ENCODE measurements at places on chromosomes 6 and 20.

- no peak for DNase-seq
Measured at GRCh38 chr6:4942673-4943009, 61.2 kb downstream of the RPP40 start.

GRCh38 chr20:50066161-50066834, 46.7 kb downstream of the UBE2V1 start:
- no peak for DNase-seq

DNA sequence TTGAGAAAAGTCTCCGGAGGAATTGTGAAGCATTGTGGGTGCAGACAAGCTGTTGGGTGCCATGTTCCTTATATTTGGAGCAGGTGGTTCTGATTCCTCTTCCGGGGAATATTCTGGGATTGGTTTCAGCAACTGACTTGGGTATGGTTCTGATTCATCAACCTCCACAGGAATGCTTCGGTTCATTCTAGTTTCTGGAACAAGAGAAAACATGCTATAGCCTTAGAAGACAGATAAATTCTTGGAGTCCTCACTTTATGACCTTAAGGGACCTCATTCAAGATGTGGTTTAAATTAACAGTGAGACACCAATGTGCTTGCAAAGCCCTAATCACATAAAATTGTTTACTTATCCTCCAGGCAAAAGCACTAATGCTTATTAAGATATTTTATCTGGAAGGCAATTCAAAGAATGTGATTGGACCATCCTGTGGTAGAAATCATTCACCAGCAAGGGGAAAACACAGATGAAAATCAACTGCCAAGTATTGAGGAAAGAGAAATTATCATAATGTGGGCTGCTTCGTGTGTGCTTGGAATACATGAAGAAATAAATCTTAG, 13.7 kb downstream of the TRAF3IP2 start:
- no peak for DNase-seq

DNA sequence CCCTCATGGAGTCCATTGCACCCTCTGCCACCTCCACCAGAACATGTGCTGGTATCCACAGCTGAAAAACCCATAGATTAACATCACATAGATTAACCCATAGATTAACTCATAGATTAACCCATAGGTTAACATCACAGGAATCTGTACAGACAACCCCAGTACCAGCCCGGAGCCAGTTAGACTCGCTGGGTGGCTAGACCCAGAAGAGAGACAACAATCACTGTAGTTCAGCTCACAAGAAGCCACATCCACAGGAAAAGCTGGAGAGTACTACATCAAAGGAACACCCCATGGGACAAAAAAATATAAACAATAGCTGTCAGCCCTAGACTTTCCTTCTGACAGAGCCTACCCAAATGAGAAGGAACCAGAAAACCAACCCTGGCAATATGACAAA, 25.1 kb downstream of the SERPINB9 start:
- no peak for DNase-seq

- no peak for DNase-seq
Measured at GRCh38 chr6:132365281-132365907, 35.9 kb downstream of the MOXD1 start.

GRCh38 chr20:48709058-48709691, 118.6 kb downstream of the PREX1 start:
- no peak for DNase-seq

DNA sequence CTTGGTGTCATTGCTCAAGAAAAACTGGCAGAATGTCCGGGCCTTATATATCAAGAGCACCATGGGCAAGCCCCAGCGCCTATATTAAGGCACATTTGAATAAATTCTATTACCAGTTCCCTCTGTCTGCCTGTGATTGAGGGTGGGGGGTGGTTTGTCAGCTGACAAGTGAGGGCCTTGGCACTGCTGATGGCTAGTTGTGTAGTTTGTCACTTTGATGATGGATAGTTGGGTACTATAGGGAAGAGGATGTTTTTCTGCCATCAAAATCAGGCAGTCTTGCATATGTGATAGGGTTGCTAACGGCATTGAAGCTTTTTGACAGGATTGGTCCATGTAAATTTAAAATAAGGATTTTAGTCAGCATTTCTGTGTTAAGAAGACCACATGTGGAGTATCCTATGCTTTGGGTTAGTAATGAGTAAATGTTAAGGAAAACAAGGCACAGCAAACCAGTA, 2.5 kb downstream of the RPL10A start:
- no peak for DNase-seq

DNA sequence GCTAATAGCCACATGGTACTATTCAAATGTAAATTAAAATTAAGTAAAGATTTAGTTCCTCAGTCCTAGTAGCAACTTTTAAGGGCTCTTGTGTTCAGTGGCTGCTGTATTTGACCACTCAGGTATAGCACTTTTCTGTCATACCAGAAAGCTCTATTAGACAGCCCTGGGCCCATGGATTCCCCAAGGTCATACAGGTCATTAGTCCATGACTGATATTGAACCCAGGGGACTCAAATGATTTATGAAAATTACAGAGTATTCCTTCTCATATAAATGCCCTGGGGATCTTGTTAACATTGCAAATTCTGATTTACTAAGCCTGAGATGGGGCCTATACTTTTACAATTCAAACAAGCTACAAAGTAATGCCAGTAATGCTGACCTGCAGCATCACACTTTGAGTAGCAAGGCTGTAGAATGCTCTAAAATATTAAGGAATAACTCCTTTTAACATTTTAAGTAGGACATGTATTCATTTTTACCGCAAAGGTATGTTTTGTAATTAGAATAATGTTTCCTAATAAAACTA, 29.6 kb downstream of the RNF217 start:
- no peak for DNase-seq

DNA sequence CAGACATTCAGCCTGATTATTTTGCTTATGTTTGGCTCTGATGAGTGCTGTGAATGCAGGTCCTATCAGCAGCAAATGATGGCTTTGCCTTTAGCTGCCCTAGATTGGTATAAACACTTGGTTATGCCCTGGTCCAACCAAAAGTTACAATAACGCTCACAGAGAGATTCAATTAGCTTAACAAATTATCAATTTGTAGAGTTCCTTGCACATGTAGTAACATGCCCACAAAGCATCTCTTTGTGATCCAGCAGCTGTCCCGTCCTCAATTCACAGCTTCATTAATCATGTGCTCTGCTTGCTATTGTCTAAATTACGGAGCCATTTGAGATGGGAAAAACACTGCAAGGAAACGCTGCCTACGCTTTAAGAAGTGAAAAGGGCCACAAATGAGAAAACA, 457.9 kb downstream of the HDGFL1 start:
- DNase-seq, result no peak

DNA sequence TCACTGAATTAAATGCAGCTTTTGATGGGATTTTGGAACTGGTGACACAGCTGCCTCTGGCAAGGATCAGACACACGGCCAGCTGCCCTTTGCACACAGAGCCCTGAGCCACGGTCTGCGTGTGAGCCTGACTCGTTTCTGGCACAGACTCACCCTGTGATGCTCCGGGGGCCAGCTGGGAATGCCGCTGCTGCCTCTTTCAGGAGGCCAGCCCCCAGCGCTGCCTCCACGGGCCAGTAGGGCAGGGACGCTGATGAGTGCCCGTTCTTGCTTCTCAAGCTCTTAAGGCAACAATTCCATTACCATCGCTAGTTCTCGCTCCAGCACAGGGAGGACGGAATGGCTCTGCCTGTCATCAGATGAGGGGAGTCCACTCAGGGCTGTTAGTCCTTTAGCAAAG, 61.6 kb downstream of the IRF4 start:
- no peak for DNase-seq

DNA sequence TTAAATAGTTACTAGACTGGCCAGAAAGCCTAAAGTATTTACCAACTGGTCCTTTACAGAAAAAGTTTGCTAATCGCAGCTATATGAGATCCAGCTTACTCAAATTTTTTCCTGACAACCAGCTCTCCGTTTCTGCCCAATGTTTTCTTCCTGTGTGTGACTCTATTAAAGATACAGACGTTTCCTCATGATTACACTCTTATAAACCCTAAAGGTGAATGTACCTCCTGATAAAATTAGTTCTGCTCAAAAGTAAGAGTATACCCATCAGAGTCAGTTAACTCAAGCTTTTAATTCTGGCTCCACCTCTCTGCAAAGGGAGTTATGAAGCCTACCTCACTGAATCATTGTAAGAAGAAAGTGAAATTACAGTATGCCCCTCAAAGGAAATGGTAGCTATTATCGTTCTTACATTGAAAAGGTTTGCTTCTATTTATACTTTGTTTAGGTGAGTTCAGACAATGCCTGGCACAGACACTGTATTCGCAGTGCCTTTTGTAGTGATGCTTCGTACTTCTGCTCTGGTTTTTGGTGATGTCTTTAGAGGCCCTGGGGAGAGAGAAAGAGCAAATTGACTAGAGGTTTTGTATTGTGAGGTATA, 10.2 kb upstream of the MROH8 start:
- no peak for DNase-seq

GRCh38 chr6:144559865-144560593, 274.9 kb downstream of the UTRN start:
- DNase-seq, result peak; percentile 65

DNA sequence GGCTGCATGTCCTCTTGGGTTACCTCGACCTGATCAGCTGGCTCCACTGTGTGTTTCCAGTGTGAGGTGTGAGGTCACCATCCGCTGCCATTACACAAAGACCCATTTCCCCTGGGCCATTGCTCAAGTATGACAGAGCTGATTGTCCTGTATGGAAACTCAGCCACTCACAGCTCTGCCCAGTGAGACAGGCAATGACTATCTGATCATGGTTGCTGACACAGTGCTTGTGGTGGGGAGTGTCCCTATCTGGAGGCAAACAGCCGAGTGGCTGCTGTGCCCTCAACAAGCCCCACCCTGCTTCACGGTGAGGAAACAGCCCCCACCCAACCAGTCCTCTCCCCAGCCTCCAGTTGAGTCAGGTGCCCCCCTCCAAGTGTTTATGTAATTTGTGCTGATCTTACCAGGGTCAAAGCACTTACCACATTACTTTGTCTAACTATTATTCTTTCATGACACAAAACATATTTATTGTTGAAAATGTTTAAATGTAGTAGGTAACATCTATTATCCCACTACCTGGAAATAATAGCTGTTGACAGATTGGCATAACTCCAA, 11.7 kb upstream of the MAPK13 start:
- peak; percentile 15 for DNase-seq

DNA sequence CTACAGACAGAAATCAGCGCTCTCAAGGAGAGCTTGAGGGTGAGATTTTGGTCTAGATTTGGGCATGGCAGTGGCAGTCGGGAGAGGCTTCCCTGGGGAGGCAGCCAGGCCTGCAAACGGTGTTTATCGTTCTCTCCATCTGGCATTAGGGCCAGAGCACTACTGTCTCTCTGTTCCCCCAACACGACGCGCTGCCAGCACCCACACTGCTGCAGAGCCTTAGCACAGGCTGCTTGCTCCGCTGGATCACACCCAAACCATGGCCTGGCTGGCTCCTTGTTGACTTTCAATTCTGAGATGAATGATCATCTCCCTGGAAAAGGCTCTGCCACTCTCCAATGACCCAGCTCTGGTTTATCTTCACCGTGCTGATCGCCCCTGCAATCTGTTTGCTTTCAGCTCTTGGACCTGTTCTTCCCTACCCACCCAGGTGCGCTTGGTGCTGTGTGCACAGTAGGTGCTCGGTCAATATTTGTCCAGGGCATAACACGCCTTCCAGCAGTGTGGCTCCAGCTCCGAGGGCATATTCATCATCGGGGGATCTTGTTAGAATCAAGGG, 106.1 kb downstream of the TFAP2C start:
- no peak for DNase-seq

- DNase-seq, result peak; percentile 77
Measured at GRCh38 chr6:32700391-32701040, 34.1 kb upstream of the HLA-DQB1 start.

DNA sequence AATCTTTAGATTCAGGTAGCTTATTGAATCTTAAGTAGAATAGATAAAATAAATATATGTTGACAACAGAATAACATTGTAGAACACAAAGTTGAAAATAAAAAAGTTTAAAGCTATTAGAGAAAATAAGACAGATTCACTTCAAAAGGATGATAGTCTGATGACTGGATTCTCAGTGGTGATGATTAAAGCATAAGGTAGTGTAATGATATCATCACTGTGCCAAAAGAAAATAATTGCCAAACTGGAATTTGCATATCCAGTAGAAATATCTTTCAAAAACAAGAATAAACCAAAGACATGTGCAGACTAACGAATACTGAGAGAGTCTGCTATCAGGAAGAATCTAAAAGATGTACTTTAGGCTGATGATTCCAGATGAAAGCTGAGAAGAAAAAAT, 30.2 kb downstream of the ENPP1 start:
- no peak for DNase-seq

DNA sequence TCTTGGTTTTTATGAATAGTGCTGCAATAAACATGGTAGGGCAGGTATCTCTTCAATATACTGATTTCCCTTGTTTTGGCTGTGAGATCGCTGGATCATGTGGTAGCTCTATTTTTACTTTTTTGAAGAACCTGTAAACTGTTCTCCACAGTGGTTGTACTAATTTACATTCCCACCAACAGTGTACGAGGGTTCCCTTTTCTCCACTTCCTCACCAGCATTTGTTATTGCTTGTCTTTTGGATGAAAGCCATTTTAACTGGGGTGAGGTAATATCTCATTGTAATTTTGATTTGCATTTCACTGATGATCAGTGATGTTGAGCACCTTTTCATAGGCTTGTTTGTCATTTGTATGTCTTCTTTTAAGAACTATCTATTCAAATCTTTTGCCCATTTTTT, 8.0 kb upstream of the ARG1 start:
- DNase-seq, result peak; percentile 60

GRCh38 chr6:31190488-31190887, 20.0 kb upstream of the POU5F1 start:
- no peak for DNase-seq

DNA sequence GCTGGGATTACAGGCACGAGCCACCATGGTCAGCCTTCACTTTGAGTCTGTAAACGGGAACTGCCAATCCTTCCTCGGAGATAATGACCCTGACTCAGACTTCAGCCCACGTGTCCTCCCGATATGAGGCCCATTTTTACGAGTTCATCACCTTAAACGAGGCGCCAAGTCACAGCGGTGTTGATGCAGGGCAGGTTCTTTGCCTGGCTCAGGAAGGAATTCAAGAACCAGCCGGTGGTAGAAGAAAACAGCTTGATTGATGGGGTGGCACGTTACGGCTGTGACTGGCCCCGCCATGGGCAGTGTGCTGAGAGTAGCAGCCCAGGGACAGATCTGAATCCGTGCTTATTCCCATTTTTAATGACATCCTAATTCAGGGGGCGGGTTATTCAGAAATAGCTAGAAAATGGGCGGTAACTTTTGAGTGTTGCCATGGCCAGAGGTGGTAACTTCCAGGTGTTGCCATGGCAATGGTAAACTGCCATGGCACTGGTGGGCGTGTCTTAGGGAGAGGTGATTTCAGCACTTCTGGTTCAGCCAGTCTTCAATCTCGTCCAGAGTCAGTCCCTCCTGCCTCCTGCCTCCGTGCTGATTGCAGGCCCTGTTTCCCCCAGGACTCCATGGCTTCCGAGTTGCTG, 9.1 kb upstream of the MAP1LC3A start:
- DNase-seq, result peak; percentile 23

- DNase-seq, result no peak
Measured at GRCh38 chr6:14265049-14266021, 147.8 kb downstream of the CD83 start.

DNA sequence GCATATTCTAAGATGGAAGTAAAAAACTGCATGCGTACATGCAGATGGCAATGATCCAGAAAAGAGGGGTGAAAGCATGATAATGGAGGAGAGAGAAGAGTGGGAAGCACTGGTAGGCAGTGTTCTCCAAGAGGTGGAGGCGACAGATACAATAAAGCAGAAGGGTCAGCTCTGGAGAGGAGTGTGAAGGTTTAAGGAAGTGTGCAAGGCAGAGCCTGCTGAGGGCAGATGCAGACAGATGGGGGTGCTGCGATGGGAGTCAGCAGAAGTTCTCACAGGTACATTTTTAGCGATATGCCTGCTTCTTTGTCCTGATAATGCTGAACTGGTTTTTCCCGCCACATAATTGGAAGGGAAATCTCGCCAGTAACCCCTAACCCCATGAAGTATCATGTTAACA, 81.1 kb upstream of the C6orf118 start:
- DNase-seq, result no peak

Measured in KBM-7 (cell line).